Activated naive CD4-positive, alpha-beta T cell treated with anti-CD3 and anti-CD28 coated beads for 36 hours (primary cell): ENCODE measurements at places on chromosomes 3 and 15. TPM values are rescaled to one million over a fixed set of nuclear protein-coding genes. Genes with fewer than 3 reads are reported as not detected.

Gene CPNE9
- not detected for total RNA-seq

DNA sequence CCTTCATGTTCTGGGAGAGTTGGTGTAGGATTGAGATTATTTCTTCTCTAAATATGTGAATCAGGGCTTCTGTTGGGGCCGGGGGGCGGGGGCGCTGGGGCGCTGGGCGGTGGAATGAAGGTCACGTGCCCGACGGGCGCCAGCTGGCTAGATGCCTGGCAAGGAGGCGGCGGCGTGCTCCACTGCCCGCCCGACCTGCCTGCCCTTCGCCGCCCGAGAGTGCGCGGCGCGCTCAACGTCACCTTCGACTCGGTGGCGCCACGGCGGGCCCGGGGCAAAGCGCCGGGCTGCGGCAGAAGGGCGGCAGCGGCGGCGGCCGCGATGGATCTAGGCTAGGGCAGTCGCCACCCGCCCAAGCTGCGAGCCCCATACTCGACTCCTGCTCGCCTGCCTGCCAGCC, 47.0 kb upstream of the LHFPL4 start:
- peak; percentile 8 for DNase-seq
- H3K4me1 ChIP-seq, result peaks cover 2% of the 10 kb centered on the region
- H3K27ac ChIP-seq, result no peak overlapping the region
- peak overlapping the region; percentile 15 for H3K4me3 ChIP-seq
- peaks cover 40% of the 10 kb centered on the region for H3K27me3 ChIP-seq

- H3K36me3 ChIP-seq, result no peaks in the 10 kb centered on the region
- no peak overlapping the region for H3K4me3 ChIP-seq
- H3K27ac ChIP-seq, result no peak overlapping the region
- peaks cover 5% of the 10 kb centered on the region for H3K27me3 ChIP-seq
Observed at GRCh38 chr3:44318891-44319311, 19.7 kb upstream of the TCAIM start.

DNA sequence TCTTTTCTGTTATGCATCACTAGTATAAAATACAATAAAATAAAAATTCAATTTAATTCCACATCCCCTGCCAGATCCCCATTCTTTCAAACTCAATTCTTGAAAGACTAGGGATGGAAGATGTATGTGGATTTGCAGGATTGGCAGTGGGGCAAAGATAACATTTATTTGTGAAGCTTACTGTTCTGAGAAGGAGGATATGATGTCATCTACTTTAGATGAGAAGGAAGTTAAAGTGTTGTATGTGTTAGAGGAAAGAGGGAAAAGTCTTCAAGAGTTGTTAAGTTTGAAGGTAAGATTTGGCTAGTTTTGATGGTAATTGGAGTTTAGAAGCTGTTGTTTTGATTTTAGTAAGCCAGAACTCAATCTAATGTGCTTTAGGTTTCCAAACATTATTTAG, 845.1 kb upstream of the NR2F2 start:
- no peaks in the 10 kb centered on the region for H3K27me3 ChIP-seq
- DNase-seq, result no peak
- H3K4me3 ChIP-seq, result no peak overlapping the region
- no peaks in the 10 kb centered on the region for H3K36me3 ChIP-seq
- H3K4me1 ChIP-seq, result peaks cover 2% of the 10 kb centered on the region

DNA sequence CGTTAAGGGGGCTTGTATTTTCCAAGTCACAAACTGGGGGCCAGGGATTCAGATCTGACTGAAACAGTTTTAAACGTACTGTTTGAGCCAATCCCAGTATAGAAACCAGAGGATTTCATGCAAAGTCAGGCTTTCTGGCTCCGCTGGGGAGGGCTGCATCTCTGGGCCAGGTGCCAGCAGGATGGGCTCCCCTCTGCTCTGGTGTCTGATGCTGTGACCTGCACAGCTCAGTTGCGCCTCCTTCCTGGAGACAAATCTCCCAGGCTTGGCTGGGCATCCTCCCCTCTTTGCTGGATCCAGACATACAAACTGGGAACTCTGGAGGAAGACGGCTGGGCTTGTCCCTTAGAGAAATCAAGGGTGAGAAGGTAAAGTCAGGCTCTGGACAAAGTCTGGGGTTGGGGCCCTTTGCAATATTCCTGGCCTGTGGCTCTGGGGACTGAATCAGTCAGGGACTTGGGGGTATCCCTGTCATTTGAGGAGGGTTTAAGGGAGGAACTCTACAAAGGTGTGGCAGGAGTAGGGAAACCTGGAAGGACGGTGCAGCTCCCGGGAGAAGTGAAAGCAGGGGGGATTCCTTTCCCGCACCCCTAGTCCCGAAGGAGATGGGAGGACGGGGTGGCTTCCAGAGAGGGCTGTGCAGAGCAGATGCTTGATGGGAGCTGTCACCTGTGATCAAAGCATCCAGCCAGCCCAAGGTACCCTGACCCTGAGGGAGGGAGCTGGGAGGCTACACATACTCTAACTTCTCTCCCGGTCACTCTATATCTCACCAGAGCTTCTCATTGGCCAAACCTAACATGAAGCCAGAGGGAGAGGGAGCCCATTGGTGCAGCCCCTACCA, 114.8 kb upstream of the ATP2B2 start:
- H3K4me1 ChIP-seq, result no peaks in the 10 kb centered on the region
- H3K27ac ChIP-seq, result no peak overlapping the region
- no peak for DNase-seq
- H3K4me3 ChIP-seq, result no peak overlapping the region

Gene CCDC9B
- total RNA-seq, result 1.9 TPM

GRCh38 chr15:98755781-98756180, 107.4 kb downstream of the IGF1R start:
- peaks cover 50% of the 10 kb centered on the region for H3K4me1 ChIP-seq
- no peak for DNase-seq
- no peaks in the 10 kb centered on the region for H3K36me3 ChIP-seq
- no peak overlapping the region for H3K4me3 ChIP-seq
- H3K27ac ChIP-seq, result no peak overlapping the region
- no peaks in the 10 kb centered on the region for H3K27me3 ChIP-seq

DNA sequence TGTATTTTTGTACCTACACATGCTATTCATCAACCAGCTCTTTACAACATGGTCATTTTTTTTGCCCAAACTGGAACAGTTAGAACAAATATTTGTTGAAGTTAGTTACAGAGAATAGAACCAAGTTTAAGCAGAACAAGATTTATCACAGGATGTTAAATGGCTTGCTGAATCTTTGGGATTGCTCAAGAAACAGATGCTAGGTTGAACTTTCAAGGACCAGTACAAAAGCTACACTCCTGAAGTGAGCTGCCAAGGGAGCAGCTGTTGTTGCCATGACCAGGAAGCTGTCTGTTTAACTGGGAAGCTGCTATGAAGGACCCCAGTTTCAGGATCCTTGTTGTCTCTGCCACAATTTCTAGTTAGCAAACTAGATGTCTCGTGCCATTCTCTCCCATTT, 53.7 kb downstream of the ZIC1 start:
- no peaks in the 10 kb centered on the region for H3K36me3 ChIP-seq
- DNase-seq, result no peak
- H3K4me1 ChIP-seq, result no peaks in the 10 kb centered on the region
- no peaks in the 10 kb centered on the region for H3K27me3 ChIP-seq
- H3K27ac ChIP-seq, result no peak overlapping the region

DNA sequence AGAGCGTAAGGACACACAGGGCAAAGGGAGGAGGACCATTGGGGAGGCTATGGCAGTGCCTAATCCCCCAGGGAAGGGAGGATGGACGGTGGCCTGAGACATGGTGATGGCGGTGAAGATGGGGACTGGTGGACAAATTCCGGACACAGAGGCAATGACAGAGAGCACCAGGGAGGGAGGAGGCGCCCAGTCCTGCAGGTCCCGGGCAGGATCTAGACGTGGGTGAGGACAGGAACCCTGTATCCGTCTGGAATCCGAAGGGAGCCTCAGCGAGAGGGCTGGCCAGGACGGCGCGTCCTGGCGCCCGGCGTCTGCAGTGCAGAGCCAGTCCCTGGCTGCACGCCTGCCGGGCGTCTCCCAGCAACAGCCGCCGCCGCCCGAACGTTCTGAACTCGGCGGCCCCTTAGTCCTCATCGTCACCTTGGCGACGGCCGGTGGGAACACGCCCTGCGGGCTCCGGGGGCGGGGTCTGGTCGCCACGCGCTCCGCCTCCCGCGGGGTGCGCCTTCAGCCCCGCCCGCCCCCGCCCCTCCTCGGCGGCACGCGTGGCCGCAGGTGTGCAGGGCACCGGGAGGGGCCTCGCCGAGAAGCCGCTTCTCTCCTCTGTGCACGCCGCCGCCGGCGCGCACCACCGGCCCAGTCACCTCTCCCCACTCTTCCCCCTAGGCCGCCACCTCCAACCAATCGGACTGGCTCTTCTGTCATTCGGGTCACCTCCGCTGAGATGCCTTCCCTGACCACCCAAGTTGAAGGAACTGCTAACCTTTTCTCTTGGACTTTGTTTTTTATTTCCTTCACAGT, 11.6 kb downstream of the XIRP1 start:
- H3K36me3 ChIP-seq, result peaks cover 1% of the 10 kb centered on the region
- H3K4me1 ChIP-seq, result peaks cover 46% of the 10 kb centered on the region
- H3K4me3 ChIP-seq, result peak overlapping the region; percentile 85
- H3K27me3 ChIP-seq, result no peaks in the 10 kb centered on the region
- H3K27ac ChIP-seq, result peak overlapping the region; percentile 92

- H3K27me3 ChIP-seq, result peaks cover 65% of the 10 kb centered on the region
- no peak overlapping the region for H3K27ac ChIP-seq
- H3K4me3 ChIP-seq, result no peak overlapping the region
- no peak for DNase-seq
- peaks cover 2% of the 10 kb centered on the region for H3K36me3 ChIP-seq
Observed at GRCh38 chr15:32721596-32721995, 3.8 kb downstream of the GREM1 start.

GRCh38 chr3:72628065-72628464, 220.2 kb downstream of the SHQ1 start:
- H3K4me3 ChIP-seq, result no peak overlapping the region
- no peak for DNase-seq
- H3K27ac ChIP-seq, result peak overlapping the region; percentile 46
- peaks cover 34% of the 10 kb centered on the region for H3K4me1 ChIP-seq
- H3K27me3 ChIP-seq, result no peaks in the 10 kb centered on the region

Gene B3GNT5
- total RNA-seq, result 15.0 TPM

GRCh38 chr3:155227141-155227540, 66.3 kb downstream of the STRIT1 start:
- peaks cover 2% of the 10 kb centered on the region for H3K27me3 ChIP-seq
- H3K4me1 ChIP-seq, result no peaks in the 10 kb centered on the region
- H3K4me3 ChIP-seq, result no peak overlapping the region
- H3K36me3 ChIP-seq, result no peaks in the 10 kb centered on the region
- no peak for DNase-seq
- no peak overlapping the region for H3K27ac ChIP-seq

DNA sequence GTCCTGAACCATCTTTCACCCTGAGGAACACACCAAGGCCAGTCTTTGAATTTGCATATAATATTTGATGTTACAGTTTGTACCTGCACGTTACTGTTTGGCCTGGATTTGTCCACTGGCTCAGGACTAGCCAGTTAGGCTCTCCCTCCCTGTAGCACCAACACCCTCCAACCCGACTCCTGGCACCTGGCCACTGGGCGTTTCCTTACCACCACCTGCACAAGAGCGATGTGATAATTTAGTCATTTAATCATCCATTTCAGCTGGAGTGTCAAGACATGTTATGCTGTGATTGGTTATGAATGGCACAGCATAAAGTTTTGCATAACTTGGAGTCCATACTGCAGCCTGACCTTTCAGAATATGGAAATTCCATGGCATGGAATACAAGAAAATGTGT, 242.4 kb downstream of the KCNMB2 start:
- no peak for DNase-seq
- no peak overlapping the region for H3K4me3 ChIP-seq
- no peaks in the 10 kb centered on the region for H3K27me3 ChIP-seq
- no peak overlapping the region for H3K27ac ChIP-seq

DNA sequence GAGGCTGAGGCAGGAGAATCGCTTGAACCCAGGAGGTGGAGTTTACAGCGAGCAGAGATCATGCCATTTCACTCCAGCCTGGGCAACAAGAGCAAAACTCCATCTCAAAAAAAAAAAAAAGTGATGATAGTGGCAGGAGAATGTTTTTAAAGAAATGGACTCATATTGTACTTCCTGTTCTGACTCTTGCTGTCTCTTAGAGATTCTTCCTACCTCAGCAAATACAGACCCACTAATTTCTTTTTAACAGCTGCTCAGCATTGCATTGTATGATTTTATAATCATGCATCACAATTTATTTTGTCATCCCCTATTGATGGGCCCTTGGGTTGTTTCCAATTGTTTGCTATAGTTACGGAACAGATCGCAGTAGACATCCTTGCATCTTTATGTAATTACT, 8.8 kb upstream of the ANKDD1A start:
- no peak overlapping the region for H3K4me3 ChIP-seq
- peaks cover 4% of the 10 kb centered on the region for H3K36me3 ChIP-seq
- peaks cover 39% of the 10 kb centered on the region for H3K4me1 ChIP-seq
- no peaks in the 10 kb centered on the region for H3K27me3 ChIP-seq
- no peak for DNase-seq

GRCh38 chr3:184351511-184352148, 9.8 kb downstream of the CLCN2 start:
- DNase-seq, result no peak
- H3K4me1 ChIP-seq, result no peaks in the 10 kb centered on the region
- H3K4me3 ChIP-seq, result no peak overlapping the region
- no peaks in the 10 kb centered on the region for H3K27me3 ChIP-seq

DNA sequence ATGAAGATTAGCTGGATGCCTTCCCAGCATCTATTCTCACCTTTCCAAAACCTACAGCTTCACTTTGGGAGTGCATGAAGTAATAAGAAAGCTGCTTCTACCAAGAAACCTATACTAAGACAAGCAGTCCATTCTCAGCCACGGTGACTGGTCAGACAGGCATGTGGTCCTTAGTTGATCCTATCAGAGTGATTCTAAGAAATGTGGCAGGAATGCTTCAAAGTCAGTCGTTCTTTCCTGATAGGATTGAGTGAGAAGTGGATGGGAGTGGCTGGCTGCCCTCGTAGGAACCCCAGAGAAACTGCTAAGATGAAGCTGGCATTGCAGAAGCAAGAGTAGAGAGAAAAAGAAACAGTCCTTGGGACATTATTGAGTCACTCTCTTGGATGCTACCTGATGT, 16.6 kb downstream of the FOXB1 start:
- H3K36me3 ChIP-seq, result no peaks in the 10 kb centered on the region
- H3K27me3 ChIP-seq, result peaks cover 8% of the 10 kb centered on the region
- no peak overlapping the region for H3K4me3 ChIP-seq
- peak overlapping the region; percentile 46 for H3K27ac ChIP-seq

DNA sequence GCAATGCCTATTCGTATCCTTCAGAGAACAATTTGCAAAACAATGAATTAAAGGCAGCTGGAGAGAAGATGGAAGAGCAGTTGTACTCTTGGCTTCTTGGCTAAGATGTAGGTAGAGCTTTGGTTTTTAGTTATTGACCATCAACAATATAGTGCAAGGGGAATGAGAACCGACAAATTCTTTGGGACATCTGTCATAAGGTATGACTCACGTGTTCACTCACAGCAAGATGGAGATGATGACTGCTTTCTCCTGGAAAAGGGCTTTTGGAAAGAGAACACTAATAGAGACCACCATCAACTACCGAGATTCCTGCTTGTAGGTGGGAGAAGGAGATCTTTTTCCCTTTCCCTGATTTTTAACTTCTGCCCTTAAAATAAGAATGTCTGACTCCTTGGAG, 234.9 kb downstream of the NTRK3 start:
- no peak for DNase-seq
- H3K4me1 ChIP-seq, result no peaks in the 10 kb centered on the region
- no peaks in the 10 kb centered on the region for H3K27me3 ChIP-seq
- H3K36me3 ChIP-seq, result no peaks in the 10 kb centered on the region
- H3K27ac ChIP-seq, result no peak overlapping the region
